Activated naive CD8-positive, alpha-beta T cell treated with anti-CD3 and anti-CD28 coated beads, Interleukin-2, amount 10 ng/mL, durations not matched to agents 7 days and 5 days (primary cell): ENCODE measurements at places on chromosomes 7 and 10. TPM values are rescaled to one million over a fixed set of nuclear protein-coding genes. Genes with fewer than 3 reads are reported as not detected.

LRRC17 gene
- total RNA-seq: not detected

OR9A2 gene
- total RNA-seq: not detected

PTTG1IP2 gene
- not detected for total RNA-seq

HOXA3 gene
- not detected for total RNA-seq

- no peak overlapping the region for H3K4me3 ChIP-seq
- H3K36me3 ChIP-seq: peaks cover 37% of the 10 kb centered on the region
- peaks cover 11% of the 10 kb centered on the region for H3K4me1 ChIP-seq
- no peak overlapping the region for H3K27ac ChIP-seq
- no peaks in the 10 kb centered on the region for H3K27me3 ChIP-seq
These were observed 10.7 kb downstream of the NDST2 start for GRCh38 chr10:73800560-73801252.

DNA sequence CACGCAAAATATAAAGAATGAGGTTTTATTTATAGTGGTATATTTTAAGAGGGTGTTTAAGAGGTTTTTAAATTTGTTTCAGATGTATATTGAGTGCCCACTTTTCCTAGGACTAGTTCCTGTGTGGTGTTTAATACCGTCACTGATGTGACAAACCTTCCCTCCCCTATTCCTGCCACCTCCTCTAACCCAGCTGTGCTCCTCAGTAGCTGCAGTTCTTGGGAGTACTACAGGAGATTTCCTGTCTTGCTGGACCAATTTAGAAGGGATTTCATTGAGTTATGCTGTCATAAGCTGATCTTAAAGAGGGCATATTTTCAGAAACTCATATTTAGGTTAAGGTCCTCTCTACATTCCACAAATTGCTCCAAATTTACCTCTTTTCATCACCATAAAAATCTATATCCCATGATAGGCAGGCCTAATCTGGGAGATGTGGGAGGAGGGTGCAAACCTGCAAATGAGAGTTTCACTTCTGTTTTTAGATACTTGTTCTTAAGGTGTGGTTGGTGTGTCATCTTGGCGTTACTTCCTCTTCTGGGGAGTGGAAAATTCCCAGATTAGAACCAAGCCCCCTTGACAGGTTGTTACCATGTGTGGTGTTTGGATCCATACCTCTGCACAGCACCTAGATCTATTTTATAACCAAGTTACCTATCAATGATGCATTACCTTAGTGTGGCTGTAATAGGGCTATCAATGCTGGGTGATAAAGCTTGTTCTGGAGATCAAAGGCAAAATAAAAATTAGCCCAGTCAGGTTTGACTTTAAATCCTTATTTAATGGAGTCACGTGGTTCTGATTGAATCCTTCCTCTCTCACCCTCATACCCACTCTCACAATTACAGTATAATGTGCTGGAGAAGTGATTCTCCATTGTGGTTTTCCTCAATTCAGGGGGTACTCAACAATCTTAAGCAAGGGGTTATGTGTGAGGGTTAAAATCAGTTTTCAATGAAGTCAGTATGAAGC, 141.1 kb downstream of the CDK14 start:
- H3K36me3 ChIP-seq: peaks cover 2% of the 10 kb centered on the region
- H3K4me3 ChIP-seq: no peak overlapping the region
- no peaks in the 10 kb centered on the region for H3K4me1 ChIP-seq
- DNase-seq: no peak
- peaks cover 2% of the 10 kb centered on the region for H3K27me3 ChIP-seq
- H3K27ac ChIP-seq: no peak overlapping the region

- H3K27ac ChIP-seq: no peak overlapping the region
- no peaks in the 10 kb centered on the region for H3K4me1 ChIP-seq
- DNase-seq: no peak
- peaks cover 2% of the 10 kb centered on the region for H3K27me3 ChIP-seq
- no peak overlapping the region for H3K4me3 ChIP-seq
These were observed 553.3 kb downstream of the HTR7 start for GRCh38 chr10:90304533-90304932.

DNA sequence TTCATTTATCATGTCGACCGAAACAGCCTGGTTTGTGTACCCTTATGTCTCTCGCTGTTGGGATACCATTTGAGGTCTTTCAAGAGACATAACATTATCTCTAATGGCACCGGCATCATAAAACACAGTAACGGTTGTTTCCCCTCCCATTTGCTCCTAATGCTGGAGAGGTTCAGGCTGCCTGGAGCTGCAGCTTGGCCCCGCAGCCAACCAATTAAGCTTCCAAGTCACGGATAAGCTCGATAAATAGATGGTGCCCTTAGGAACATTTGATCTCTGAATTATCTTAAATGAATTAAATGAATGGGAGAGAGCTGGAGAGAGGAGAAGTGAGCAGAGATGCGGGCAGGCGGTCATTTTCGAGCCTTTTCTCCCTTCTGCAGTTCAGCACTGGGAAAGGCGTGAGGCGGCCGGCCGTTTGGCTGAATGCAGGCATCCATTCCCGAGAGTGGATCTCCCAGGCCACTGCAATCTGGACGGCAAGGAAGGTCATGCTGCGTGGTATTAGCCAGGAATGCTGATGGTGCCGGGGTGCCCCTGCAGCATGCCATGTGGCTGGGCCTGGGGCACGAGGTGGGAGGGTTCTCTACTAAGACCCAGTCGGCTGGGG, 12.6 kb downstream of the CPA4 start:
- peaks cover 10% of the 10 kb centered on the region for H3K27me3 ChIP-seq
- DNase-seq: no peak
- H3K4me3 ChIP-seq: no peak overlapping the region
- H3K27ac ChIP-seq: no peak overlapping the region

GRCh38 chr10:78435484-78436221, 402.0 kb downstream of the RPS24 start:
- no peak for DNase-seq
- H3K4me3 ChIP-seq: no peak overlapping the region
- H3K4me1 ChIP-seq: peaks cover 2% of the 10 kb centered on the region
- H3K27ac ChIP-seq: no peak overlapping the region

DNA sequence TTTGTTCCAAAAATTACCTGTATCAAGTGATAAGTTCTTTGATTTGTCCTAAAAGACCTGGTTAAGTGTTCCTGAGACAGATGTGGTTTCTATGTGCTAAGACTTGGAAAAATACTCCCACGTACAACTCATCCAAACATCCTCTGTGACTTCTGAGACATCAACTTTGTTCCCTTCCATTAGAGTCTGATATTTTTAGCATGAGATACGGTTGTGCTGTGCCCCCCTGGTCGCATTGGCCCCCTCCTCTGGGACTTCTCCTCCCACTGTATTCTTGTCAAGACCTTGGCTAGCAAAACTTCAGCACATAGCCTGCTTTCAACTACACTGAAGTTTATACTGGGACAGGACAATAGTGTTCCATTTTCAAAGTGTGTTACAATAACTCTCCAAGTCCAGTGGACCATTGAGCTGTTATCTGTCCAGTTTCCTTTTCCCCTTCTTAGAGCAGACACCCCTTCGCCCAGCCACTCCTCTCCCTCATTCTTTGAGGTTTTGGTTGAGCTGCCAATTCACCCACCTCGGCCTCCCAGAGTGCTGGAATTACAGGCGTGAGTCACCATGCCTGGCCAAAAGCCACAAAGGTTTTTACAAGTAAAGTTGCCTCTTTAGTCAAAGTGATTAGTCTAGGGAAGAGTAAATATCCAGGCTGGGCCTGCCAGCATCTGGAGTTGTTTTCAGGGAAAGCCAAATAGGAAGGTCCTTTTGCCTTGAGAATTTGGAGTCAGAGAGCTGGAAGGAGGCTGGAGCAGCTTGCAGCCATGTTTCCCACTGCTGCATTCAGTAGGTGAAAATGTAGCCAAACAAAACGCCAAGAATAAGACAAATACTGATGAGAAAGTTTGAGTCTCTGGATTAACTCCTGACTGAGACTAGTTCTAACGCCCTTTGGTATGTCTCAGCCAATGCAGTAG, 17.8 kb upstream of the PDLIM1 start:
- no peak for DNase-seq
- no peak overlapping the region for H3K4me3 ChIP-seq
- no peak overlapping the region for H3K27ac ChIP-seq
- peaks cover 20% of the 10 kb centered on the region for H3K4me1 ChIP-seq
- no peaks in the 10 kb centered on the region for H3K36me3 ChIP-seq
- H3K27me3 ChIP-seq: peaks cover 9% of the 10 kb centered on the region

GRCh38 chr10:130010653-130011052, 46.6 kb upstream of the EBF3 start:
- peaks cover 17% of the 10 kb centered on the region for H3K27me3 ChIP-seq
- no peaks in the 10 kb centered on the region for H3K4me1 ChIP-seq
- H3K4me3 ChIP-seq: no peak overlapping the region
- no peaks in the 10 kb centered on the region for H3K36me3 ChIP-seq
- no peak overlapping the region for H3K27ac ChIP-seq

DNA sequence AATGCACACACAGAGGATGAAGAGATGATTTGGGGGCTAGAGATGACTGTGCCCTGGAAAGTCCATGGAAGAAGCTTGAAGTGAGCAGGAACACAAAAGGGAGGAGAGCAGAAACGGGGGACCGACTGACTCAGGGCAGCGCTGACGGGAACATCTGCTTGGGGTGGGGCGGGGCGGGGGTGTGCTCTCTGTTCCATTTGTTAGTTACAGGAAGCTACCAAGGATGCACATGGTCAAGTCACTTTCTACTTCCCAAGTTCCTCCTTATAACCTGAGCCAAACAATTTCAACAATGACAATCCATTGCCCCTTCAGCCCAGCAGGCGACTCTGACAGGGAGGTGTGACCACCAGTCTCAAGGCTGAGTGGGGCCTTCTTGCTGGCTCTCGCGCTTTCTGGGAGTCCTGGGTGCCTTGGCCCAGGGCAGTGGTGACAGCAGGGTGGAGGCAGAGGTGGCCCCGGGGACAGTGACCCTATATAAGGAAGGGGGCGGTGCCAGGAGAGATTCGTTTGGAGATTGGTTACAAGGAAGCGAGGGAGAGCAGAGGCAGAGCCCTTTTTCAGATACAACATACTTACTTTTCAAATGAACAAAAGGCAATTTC, 39.6 kb downstream of the CLEC2L start:
- peaks cover 3% of the 10 kb centered on the region for H3K27me3 ChIP-seq
- H3K36me3 ChIP-seq: peaks cover 2% of the 10 kb centered on the region
- DNase-seq: no peak
- no peak overlapping the region for H3K27ac ChIP-seq

- peaks cover 6% of the 10 kb centered on the region for H3K27me3 ChIP-seq
- no peak overlapping the region for H3K27ac ChIP-seq
- peaks cover 13% of the 10 kb centered on the region for H3K4me1 ChIP-seq
- no peak overlapping the region for H3K4me3 ChIP-seq
- H3K36me3 ChIP-seq: peaks cover 10% of the 10 kb centered on the region
These were observed 90.3 kb downstream of the SLC37A3 start for GRCh38 chr7:140308060-140308459.

DNA sequence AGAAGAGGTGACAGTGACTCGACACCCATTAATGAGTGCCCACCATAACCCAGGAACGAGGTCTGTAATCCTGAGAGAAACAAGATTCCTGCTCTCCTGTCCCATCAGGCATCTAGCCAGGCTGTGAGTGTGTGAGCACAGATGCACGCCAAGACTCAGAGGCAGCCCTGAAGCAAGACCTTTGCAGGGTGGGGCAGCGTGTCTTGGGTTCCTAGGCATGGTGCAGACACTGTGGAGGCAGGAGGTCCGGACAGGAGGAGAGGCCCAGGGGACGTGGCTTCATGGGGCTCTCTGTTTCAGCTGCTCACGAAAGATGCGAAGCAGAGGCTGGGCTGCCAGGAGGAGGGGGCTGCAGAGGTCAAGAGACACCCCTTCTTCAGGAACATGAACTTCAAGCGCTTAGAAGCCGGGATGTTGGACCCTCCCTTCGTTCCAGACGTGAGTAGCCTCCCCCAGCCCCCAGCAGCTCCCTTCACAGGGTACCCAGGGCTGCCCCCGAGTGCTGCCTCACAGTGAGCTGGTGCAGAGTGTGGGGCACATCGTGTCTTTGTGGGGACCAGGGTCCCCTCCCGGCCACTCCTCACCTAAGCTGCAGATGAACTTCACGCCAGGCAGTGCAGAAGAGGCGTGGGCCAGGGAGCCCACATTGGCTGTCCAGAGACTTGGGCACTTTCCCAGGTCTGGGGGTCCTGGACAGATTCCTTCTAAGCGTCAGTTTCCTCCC, 94.5 kb downstream of the RGS10 start:
- no peak overlapping the region for H3K4me3 ChIP-seq
- no peak for DNase-seq
- H3K27ac ChIP-seq: no peak overlapping the region
- no peaks in the 10 kb centered on the region for H3K27me3 ChIP-seq
- peaks cover 12% of the 10 kb centered on the region for H3K4me1 ChIP-seq

GRCh38 chr7:990352-990932, 7.5 kb downstream of the CYP2W1 start:
- no peaks in the 10 kb centered on the region for H3K27me3 ChIP-seq
- H3K27ac ChIP-seq: no peak overlapping the region
- peaks cover 3% of the 10 kb centered on the region for H3K4me1 ChIP-seq
- H3K4me3 ChIP-seq: no peak overlapping the region
- H3K36me3 ChIP-seq: no peaks in the 10 kb centered on the region

DNA sequence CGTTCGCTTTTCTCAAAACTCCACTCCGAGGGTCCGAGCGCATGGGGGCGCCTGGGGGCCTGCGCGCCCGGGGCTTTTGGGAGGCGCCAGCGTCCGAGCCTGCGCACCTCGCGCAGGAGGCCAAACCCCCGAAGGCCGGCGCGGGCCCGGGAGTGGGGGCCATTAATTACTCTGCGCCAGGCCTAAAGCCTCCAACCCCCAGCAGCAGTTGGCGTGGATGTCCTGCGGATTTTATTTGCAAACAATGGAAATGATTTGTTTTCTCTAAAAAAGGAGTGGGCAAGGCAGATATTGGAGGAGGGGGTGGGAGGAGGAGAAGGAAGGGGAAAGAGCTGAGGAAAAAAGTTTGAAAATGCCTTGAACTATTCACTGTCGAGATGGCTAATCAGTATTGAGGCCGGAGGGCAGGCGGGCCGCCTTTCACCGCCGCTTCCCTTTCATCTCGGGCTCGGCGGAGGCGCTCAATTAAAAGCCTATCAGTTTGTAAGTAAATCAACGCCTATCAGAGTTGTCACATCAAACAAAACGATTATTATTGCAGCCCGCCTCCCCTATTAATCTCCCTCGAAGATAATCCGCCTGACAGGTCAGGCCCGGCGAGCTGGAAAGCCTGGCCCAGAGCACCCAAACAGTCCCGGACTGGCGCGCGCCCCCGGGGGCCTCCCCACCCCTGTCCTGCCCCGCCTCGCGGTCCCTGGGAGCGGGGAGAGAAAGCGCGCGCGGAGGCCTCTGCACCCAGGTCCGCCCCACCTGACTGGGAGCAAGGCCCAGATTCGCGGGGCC, 3.4 kb upstream of the ZNF503 start:
- H3K27ac ChIP-seq: no peak overlapping the region
- DNase-seq: no peak
- peaks cover 76% of the 10 kb centered on the region for H3K27me3 ChIP-seq
- H3K4me1 ChIP-seq: peaks cover 17% of the 10 kb centered on the region

GRCh38 chr10:78449554-78449953, 415.9 kb downstream of the RPS24 start:
- no peaks in the 10 kb centered on the region for H3K4me1 ChIP-seq
- peaks cover 13% of the 10 kb centered on the region for H3K27me3 ChIP-seq
- H3K27ac ChIP-seq: no peak overlapping the region
- H3K36me3 ChIP-seq: no peaks in the 10 kb centered on the region
- H3K4me3 ChIP-seq: no peak overlapping the region
- no peak for DNase-seq

GRCh38 chr10:66349726-66350125, 576.1 kb upstream of the LRRTM3 start:
- no peak for DNase-seq
- no peaks in the 10 kb centered on the region for H3K36me3 ChIP-seq
- no peak overlapping the region for H3K27ac ChIP-seq
- no peak overlapping the region for H3K4me3 ChIP-seq
- no peaks in the 10 kb centered on the region for H3K4me1 ChIP-seq
